ENCODE measurements at places on chromosomes 1 and 21.

DNA sequence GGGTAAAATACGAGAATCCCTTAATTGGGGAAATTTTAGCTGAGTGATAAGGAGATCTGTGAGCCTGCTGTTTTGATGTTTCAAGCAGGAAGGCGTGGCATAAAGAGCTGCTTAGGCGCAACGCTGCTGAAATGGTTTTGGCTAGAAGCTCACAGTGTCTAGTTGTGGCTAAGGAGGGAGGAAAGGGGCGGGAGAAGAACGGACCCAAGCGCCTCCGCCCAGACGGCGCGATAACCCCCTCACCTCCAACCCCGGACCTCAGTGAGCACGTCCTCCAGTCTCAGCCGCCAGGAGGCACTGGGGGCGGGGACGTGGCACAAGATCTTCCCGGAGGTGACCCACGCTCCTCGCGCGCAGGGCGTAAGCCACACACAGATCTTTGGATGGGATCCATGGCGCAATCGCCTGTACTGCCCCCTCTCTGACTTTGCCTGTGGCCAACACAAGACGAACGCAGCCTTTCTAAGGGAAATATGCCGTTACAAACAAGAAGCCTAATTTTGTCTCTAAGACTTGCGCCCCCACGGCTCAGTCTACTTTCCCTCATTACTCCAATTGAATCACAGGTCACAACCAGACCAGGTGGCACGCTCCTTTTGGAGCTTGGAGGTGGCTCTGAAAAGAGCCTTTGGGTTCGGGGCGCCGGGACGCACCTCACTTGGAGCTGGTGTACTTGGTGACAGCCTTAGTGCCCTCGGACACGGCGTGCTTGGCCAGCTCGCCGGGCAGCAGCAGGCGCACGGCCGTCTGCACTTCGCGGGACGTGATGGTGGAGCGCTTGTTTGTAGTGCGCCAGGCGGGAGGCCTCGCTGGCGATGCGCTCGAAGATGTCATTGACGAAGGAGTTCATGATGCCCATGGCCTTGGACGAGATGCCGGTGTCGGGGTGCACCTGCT, 23.4 kb upstream of the RNF187 start:
- DNase-seq, result no peak

- no peak for DNase-seq
Observed at GRCh38 chr1:161238039-161238473, at the start of gene NR1I3. Gene NR1I3, minus strand, starts transcription at chr1:161238203. Its CDS starts 1,638 bp downstream, at chr1:161236565.

DNA sequence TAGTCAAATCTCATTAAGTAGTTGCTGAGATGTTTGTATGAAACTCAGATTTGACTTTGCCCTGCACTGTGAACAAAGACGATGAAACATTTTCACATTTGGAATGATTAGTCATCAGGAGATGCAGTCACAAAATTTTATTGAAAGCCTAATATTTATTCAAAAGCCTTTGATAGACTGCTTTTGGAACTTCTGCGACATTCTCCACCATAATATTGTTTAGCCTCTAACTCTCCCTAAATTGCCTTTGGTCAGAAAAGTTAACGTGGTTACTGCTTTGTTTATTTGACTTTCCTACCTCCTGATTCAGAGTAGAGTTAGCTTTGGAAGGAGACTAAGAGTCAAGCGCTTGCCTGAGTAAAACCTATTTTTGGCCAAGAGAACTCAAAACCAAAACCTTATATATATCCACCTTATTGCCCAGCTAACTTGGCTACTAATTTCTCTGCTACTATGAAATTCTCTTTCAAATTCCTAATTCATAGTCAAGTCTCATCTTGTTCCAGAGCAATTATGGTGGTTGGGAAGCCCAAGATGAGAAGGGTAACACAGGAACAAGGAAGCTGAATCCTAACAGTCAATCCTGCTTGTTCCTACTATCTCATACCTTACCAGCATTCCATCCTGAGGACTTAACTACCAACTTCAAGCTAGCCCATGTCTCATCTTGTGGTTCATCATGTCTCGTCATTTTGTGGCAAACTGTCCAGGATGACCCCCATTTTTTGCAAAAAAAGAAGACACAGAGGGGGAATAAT, 429.6 kb downstream of the USP25 start:
- DNase-seq, result no peak

DNA sequence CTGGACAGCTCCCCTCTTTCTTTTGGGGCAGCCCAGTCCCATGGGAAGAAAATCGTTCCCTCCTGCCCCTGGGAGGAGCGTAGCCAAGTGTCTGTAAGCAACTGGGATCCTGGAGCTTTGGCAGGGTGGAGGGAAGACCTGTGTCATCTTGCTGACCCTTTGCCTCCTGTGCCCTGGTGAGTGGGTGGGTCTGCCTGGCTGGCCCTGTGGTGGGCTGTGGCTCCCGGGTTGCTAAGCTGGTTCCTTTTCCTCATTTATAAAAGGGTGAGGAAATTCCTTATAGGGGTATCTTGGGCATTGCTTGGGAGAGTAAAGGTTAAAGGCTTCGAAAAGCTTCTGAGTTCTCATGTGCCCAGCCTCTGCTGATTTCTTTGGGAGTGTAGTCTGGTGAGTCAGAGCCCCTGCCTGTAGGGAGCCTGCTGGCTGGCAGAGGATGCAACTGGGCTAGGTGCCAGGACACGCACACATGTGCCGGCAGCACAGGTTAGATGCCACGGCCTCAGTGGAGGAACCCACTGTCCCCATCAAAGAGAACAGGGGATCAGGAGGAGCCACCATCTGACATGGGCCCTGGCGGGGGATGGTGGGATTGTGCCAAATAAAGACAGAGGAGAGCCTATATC, 85.2 kb downstream of the ARHGEF10L start:
- DNase-seq, result no peak
